ENCODE measurements at places on chromosomes 3 and 15.

- DNase-seq, result no peak
These were observed 2.1 kb upstream of the SRPRB start for GRCh38 chr3:133803469-133803868.

- no peak for DNase-seq
These were observed 39.3 kb downstream of the NKIRAS1 start for GRCh38 chr3:23877329-23877980.

GRCh38 chr15:67003586-67003985 lies 61.8 kb upstream of the SMAD3 start:
- DNase-seq, result no peak

DNA sequence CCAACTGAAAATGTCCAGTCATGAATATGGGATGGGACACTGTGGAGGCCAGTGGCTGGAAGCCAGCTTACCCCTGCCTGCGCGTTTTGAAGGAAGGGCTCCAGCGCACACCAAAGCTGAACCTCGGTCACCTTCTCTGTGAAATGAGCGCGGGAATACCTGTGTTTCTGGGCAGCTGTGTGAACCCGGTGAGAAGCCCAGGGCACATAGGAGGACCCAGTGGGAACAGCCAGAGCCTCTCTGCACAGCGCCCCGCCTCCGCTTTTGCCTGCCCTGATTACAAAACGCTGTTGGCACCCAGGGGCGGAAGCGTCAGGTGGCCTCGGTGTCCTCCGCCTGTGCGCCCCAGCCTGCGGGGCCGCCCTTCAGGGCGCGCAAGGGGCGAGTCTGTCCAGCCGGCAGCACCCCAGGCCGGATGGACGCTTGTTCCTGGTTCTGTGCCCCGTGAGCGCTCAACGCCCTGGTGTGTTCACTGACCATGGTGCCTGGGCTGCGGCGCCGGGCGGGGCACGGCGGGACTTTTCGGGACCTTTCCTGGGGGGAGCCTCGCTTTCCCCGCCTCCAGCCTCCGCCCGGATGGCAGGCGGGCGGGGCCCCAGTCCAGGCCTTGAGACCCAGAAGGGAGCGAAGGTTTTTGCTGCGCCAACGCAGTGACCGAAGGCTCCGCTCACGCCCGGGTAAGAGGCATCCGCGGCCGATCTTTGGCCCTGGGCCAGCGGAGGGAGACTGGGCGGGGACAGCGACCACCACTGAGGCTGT lies at the start of gene SQOR:
SQOR (plus strand) TSS at position 598 of the 759 bp plus-strand sequence. CDS start 23,895 bp downstream, outside the sequence.
- peak; percentile 54 for DNase-seq

DNA sequence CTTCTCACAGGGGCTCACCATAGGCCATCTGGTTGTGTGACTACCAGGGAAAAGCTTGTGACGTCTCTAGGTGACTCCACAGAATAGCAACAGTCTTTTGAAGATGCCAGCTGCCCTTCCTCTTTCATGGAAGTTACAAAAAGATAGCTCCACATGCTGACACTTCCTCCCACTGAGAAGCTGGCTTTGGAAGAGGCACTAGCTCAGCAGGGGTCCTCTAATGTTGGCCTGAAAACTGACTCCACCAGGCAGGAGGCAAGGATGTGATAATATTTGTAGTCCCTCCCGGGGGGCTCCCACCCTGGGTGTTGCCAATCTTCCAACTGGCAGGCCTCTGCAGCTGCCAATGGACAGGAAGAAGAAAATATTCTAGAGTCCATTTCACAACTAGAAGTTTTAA lies 343.5 kb downstream of the NEK10 start:
- peak; percentile 5 for DNase-seq

GRCh38 chr15:61106889-61107288 lies 122.2 kb downstream of the RORA start:
- DNase-seq, result no peak

DNA sequence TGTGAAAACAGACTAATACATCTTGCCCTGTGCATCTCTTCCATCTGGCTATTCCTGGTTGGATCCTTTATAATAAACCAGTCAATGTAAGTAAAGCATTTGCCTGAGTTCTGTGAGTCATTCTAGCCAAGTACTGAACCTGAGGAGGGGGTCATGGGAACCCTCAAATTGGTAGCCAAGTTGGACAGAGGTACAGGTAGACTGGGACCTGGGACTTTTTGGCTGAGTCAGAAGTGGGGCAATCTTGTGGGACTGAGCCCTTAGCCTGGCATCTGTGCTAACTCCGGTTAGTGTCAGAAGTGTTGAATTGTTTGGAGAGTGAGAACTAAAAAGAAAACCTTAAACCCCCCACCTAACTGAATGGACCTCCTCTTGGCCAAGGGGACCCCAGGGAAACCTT lies 21.0 kb upstream of the LIMD1 start:
- DNase-seq, result no peak

- DNase-seq, result no peak
These were observed 14.6 kb downstream of the PSMD6 start for GRCh38 chr3:64008487-64009351.

- no peak for DNase-seq
These were observed 48.6 kb downstream of the SLC25A26 start for GRCh38 chr3:66269411-66269810.

GRCh38 chr3:88150371-88150770 lies 612 bp downstream of the C3orf38 start:
- no peak for DNase-seq

DNA sequence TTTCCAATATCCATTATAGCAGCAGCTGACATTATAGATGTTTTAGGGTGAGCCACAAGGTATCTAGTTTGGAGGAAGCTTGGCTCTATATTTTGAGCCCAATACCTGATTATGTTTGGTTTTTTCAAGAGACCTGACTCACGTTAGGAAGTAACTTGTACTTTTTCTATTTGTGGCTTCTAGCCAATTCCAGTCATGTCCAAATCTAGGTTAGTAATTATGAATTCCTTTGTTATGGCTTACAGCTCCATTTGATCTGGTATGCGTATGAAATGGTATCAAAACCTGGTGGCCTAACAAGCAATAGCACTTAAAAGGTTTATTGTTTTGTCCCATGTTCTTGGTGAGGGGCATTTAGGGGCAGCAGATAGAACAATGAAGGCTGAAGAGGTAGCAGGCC lies 115.9 kb downstream of the TOP2B start:
- DNase-seq, result no peak

DNA sequence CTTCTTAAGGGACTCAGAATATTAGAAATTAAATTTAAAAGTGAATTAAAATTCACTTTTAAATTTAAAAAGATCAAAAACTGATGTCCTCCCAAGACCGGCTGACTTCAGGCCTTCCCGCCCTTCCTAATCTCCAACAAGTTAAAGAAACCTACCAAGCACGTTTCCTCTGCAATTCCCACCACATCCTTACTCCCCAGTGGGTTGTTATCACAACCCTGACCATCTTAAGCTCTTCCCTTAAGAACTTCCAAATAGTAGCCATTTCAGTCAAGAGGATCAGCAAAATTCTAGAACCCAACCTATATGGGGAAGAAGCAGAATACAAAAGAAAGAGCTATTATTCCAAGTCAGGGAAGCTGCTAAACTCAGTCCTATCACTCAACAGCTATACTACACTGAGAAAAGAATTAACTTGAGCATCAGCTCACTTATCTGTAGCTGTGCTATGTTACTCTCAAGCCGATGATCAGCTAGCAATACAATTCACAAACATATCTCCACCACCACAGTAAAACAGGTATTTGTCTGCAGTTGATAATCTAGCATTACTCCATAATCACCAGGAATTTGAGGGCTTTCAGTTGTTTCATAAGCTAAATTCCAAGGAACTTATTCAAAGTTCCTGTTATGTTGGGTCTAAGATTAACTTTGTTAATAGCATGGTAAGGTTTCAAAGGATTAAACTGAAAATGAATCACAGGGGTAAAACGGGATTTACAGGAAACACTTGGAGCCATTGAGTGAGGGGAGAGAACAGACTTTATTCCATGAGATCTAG lies 14.3 kb downstream of the ABCC5 start:
- DNase-seq, result no peak

- DNase-seq, result no peak
These were observed 157.9 kb downstream of the RAP2B start for GRCh38 chr3:153319705-153320554.

GRCh38 chr15:88776646-88777045 lies 26.6 kb upstream of the ACAN start:
- no peak for DNase-seq

DNA sequence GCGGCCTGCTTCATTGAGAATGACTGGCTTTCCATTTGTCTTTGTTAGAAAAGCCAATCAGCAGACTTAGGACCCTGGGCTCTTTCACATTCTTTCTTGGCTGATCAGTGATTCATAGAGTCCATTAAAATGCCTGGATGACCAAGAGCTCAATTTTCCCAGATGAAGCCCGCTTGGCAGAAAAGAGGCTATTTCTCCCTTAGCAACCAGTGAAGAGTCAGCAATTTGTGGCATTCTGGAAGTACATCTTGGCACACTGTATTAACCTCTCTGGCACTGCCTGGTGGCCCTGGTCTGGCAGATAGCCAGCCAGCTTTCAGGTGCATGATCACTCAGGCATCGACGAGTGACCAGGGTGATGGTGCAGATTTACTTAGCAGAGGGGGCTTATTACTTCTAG lies 145.7 kb upstream of the PLAAT1 start:
- DNase-seq, result no peak

- DNase-seq, result peak; percentile 4
These were observed 14.5 kb downstream of the ARF4 start for GRCh38 chr3:57582474-57583168.

DNA sequence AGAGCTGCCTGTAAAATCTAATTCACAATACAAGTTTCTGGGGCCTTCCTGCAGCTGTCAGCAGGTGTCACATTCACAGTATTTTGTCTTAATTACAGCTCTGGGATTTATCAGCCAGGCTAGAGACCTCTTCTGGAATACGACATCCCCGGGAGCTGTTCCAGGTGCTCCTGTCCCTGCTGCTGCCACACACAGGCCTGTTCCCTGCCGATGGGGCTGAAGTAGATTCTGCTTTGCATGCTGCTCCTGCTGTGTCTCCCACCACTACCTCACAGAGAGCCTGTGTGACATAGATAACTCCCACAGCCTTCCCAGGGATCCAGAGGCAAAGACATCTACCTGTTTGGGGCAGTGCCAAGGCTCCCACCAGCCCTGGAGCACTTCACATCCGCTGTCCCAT lies 20.4 kb downstream of the COLQ start:
- peak; percentile 50 for DNase-seq

DNA sequence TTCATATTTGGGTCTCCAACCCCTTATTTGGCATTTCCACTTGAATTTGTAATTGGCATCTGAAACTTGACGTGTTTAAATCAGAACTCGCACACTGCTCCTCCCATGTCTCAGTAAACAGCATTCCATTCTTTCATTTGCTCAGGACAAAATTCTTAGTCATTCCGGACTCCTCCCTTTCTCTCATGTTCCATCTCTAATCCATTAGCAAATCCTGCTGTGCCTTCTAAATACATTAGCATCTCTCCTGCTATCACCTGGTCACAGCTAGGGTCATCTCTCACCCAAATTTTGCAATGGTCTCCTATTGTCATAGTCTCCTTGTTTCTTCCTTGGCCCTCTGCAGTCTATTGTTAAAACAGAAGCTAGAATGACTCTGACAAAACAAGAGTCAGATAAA lies 119.9 kb upstream of the CADPS start:
- DNase-seq, result no peak

GRCh38 chr3:136465296-136465695 lies 215.2 kb downstream of the PCCB start:
- DNase-seq, result no peak

- no peak for DNase-seq
These were observed 328.2 kb upstream of the LRRFIP2 start for GRCh38 chr3:37502621-37503020.

DNA sequence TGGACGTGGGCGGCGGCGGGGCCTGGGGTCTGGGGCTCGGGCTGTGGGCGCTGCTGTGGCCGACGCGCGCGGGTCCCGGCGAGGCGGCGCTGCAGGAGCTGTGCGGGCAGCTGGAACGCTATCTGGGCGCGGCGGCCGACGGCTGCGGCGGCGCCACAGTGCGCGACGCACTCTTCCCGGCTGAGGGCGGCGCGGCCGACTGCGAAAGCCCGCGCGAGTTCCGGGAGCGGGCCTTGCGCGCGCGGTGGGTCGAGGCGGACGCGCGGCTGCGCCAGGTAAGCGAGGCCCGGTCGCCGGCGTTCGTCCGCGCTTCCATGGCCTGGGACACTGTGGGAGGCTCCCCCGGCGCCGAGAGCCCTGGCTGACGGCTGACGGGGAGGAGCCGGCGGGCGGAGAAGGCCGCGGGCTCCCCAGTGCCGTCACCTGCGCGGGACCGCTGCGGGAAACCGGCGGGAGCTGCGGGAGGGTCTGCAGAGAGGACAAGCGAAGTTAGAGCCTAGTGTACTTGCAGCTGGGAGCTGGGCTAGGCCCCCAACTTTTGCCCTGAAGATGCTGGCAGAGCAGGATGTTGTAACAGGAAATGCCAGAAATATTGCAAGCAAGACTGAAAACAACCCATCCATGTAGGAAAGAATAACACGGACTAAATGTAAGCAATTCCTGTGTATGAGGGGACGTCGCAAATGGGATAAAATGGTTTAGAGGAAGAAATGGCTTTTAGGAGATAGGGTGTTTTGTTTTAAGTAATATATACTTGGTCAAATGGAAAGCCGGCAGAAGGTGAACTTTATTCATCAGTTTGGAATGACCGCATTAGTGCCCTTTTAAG lies 847 bp downstream of the WHAMM start:
- peak; percentile 41 for DNase-seq

- DNase-seq, result no peak
These were observed 204.6 kb downstream of the ZIC1 start for GRCh38 chr3:147613725-147614124.

- DNase-seq, result no peak
These were observed 118.9 kb upstream of the CCDC54 start for GRCh38 chr3:107258300-107258699.

DNA sequence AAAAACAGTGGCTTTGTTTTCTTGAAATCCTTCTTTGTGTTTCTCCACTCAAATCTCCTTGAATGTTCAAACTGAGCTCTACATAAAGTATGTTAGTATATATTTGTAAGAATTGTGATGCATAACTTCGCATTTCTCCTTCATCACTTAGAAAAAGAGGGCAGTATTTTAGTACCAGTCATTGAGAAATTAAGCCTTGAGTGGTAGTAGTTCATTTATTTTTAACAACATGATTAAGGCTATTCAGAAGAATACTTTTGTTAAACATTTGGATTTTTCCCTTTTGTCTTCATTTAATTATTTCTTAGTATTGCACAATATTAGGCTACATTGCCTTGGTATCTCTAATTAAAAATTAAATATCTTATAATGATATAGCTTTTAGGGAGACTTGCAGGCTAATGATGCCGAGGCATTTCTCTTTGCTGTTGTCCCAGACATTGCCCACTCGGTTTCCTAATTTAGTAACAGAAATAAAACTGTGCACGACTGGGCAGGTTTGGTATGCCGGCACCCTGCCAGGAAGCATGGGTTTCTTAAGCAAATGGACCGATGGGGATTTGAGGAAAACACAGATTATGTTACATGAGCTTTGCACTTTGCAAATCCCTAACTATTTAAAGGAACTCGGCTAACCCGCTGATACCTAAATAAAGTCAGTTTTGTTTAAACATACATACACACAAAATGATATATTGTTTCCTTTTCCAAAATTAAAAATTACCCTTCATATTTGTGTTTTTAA lies 54.7 kb downstream of the LRRC28 start:
- DNase-seq, result peak; percentile 35

DNA sequence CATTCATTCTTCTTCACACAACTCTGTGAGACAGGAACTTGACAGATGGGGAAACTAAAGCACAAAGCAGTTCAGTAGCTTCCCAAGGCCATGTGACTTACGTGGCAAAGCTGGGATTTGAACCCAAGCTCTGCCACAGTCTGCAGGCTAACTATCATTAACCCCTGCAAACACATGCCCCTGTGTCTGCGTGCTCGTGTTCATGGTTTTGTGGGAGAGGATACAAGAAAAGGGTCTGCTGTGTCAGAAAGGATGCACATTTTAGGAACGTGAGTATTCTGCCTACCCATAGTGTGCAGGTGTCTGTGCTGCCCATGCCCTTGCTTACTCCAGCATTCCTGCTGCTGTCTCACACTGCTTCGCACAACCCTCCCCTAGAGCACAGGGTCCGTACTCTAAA lies 137.0 kb downstream of the CHDH start:
- DNase-seq, result no peak

All from NCI-H345 (cell line).